ENCODE measurements at places on chromosomes 13 and 19.

- no peak for DNase-seq
Observed at GRCh38 chr19:44499559-44499958, 763 bp downstream of the ZNF180 start.

DNA sequence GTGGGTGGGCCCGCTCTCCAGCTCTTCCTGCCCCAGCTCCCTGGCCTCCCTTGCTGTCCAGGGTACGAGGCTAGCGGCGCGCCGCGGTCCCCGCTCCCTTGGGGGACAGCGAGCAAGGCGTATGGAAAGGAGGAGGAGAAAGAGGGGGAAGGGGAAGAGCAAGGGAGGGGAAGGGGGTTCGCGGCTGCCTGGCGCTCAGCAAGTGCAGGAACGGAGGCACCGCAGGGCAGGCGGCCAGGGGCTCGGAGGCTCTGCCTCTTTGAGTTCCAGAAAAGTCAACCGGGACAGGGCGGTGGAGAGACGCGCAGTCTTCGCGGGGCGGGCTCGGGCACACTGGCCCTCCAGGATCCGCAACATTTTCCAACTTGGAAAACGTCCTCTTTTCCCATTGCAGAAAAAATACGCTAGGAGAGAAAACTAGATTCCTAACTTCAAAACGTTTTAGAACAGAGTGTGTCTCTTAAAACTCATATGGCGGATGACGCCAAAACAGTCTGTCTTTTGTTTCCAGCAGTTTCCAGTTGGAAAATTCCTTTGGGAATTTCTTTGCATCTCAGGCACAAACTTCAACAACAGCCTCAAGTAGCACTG, 23.1 kb upstream of the TNFRSF19 start:
- DNase-seq, result no peak

- no peak for DNase-seq
Observed at GRCh38 chr13:33312150-33312860, 26.8 kb upstream of the STARD13 start.

DNA sequence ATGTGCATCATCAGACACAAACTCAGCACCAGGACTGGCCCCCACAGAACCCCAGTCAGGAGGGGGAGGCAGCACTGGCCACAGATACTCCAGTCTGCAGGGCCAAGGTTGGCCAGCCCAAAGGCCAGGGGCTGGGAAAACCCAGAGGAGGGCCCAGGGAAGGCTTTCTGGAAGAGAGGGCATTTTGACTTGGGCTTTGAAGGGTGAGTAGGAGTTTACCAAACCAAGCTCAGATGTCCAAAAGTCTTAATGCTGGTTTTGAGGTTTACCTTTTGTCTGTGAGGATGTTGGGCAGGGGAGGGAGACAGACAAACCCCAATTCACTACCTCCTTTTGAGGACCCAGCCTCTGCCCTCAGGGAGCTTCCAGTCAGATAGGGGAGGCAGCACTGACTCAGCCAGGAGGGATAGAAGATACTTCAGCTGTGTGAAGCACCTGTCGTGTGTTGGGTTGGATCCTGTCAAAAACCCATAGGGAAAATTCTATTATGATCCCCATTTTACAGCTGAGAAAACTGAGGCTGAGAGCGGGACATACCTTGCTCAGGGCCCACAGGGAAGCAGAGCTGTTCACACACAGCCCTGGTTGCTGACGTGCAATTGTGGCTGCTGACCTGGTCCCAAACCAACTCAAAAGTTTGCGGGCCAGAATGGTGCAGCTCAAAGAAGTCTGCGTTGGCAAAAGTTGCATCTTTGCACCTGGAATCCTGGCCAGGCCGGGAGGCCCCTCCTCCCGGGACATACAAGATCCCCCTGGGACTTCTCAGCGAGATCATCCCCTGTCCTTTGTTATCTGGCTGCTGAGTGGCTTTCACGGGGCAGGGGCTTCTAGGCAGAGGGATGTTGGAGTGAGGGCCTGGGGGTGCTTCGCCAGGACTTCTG, 13.1 kb downstream of the CILP2 start:
- no peak for DNase-seq

DNA sequence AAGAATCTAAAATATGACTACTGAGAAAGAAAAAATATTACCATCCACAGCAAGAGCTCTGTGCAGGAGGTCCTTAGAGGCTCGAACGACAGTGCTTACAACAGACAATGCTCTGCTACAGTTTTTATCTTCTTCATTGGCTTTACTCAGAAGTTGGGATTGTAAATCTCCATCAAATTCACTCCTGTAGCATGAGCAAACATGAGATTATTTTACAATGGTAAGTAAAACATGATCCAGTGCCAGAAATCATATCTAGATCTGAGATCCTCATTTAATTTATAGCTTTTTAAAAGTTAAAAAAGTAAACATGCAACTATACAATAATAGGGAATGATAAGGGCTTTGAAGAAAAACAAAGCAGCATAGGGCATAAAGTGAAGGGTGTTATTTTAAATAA, 144.5 kb upstream of the FBXL3 start:
- DNase-seq, result no peak

GRCh38 chr13:30569901-30570576, 47.7 kb upstream of the USPL1 start:
- DNase-seq, result no peak

- no peak for DNase-seq
Observed at GRCh38 chr19:35414442-35414841, 33.6 kb upstream of the FFAR2 start.

GRCh38 chr19:8335343-8336071, 7.6 kb downstream of the KANK3 start:
- no peak for DNase-seq

All from stimulated activated CD8-positive, alpha-beta memory T cell treated with anti-CD3 and anti-CD28 coated beads, Interleukin-7, amount 100 ng/mL, for 48 hours (primary cell).